ENCODE measurements at places on chromosomes 4 and X.

- DNase-seq, result no peak
Observed at GRCh38 chrX:19747652-19748610, 139.5 kb downstream of the SH3KBP1 start.

DNA sequence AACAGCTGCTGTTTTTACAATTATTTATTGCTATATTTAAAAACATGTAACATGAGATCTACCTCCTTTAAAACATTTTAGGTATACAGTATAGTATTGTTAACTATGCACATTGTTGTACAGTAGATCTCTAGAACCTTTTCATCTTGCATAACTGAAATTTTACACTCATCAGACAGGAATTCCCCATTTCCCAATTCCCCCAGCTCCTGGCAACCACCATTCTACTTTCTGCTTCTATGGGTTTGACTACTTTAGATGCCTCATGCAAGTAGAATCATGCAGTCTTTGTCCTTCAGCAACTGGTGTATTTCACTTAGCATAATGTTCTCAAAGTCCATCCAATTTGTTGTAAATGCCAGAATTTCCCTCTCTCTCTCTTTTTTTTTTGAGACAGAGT lies 9.7 kb upstream of the LSM6 start:
- DNase-seq, result no peak

GRCh38 chr4:65102419-65102818 lies 567.9 kb downstream of the EPHA5 start:
- no peak for DNase-seq

DNA sequence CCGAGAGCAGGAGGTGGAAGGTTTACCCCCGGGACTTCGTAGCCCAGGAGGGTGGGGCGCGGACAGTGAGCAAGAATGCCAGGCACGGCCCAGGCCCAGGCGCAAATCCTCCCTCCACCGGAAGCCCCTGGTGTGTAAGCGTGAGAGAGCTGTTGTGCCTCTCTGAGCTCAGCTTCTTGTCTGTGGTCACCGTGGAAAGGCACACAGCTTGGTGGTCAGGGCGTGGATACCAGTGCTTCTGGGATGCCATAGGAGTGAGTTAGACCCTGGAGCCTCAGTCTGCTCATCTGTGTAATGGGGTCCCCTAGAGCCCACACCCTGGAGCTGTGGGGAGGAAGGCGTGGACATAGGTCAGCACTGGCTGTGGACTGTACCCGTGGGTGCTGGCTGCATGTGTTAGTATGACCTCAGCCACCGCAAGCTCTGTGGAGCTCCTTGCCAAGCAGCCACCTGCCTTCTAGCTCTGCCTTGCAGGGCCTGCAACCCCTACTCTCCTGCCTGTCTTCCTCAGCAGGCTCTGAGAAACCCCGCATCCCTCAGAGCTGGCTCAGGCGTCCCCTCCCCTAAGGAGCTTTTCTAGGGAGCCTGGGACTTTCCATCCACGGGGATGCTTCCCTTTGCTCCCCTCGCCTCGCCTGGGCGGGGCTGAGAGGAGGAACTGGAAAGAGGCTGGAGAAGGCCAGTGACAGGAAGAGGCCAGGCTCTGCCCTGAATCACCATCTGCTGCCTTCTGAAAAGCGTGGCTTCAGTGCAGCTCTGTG lies 28.0 kb upstream of the AFAP1 start:
- DNase-seq, result no peak

DNA sequence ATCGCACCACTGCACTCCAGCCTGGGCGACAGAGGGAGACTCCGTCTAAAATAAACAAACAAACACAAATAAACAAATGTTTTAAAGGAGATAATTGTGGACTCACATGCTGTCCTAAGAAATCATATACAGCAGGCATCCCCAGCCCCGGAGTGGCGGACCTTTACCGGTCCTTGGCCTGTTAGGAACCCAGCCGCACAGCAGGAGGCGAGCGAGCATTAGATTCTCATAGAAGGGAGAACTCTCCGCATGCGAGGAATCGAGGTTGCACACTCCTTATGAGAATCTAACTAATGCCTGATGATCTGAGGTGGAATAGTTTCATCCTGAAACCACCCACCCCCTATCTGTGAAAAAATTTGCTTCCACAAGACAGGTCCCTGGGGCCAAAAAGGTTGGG lies 39.0 kb downstream of the EIF2S3 start:
- DNase-seq, result no peak

- no peak for DNase-seq
Observed at GRCh38 chrX:147351644-147352043, 537.1 kb upstream of the CXorf51A start.

- no peak for DNase-seq
Observed at GRCh38 chr4:76654084-76654483, 219.1 kb downstream of the SHROOM3 start.

DNA sequence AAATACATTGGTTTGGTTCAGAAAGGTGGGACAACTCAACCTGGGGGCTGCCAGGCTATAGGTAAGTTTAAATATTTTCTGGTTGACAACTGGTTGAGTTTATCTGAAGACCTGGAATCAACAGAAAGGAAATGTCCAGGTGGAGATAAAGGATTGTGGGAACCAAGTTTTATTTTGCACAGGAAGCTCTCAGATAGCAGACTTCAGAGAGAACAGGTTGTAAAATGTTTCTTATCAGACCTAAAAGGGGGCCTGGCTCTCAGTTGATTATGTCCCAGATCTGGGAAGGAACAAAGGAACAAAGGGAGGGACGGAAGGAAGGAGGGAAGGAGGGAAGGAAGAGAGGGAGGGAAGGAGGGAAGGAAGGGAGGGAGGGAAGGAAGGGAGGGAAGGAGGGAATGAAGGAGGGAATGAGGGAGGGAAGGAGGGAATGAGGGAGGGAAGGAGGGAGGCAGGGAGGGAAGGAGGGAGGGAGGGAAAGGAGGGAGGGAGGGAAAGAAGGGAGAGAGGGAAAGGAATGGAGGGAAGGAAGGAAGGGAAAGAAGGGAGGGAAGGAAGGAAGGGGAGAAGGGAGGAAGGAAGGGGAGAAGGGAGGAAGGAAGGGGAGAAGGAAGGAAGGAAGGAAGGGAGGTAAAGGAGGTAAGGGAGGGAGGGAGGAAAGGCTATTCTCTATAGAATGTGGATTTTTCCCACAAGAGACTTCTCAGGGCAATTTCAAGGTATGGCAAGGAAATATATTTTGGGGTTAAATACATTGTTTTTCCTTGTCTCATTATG lies 186.7 kb downstream of the DHRSX start:
- DNase-seq, result no peak

Data from GM12891 (cell line).